GDM1 (cell line): ENCODE measurements at places on chromosomes 2 and 18.

DNA sequence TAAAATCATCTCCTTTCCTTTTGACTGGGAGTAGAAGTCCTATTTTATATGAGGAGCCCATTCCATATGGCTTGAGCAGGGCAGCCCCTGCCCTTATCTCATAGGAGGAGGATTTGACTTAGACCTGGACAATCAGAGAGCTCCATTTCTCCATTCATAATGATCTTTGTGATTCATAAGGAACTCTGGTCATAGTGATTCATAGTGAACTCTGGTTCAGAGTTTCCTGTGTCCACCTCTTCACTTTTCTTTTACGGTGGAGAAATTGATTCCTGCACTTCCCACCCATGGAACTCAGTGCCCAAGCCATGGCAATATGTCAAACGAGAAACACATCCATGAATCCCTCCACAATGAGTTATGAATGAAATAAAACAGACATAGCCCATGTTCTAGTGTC is 12.8 kb upstream of the MYO3B start:
- DNase-seq = no peak

- no peak for DNase-seq
Measured at GRCh38 chr2:16126517-16127275, 186.3 kb downstream of the MYCN start.

GRCh38 chr2:177556153-177556552 is 163.6 kb downstream of the AGPS start:
- DNase-seq = no peak

- DNase-seq = no peak
Measured at GRCh38 chr2:45836316-45836715, 184.8 kb downstream of the PRKCE start.

DNA sequence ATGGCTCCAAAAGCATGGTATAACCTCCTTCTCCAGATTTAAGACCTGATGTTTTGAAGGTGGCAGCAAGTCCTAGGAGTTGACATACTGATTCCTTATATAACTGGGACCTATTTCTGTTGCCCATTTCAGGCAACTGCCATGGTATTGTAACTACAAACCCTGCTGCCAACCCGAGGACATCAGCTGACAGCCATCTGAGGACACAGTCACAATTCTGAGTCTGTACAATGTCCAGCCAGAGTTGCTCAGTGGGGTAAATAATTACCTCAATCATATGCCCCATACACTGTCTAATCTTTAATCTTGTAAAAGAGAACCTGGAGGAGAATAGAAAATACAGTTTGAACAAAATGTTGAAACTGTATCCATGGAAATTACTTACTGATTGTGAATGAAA is 8.7 kb upstream of the GAREM2 start:
- DNase-seq = no peak

GRCh38 chr2:239302083-239302807 is 98.6 kb downstream of the HDAC4 start:
- DNase-seq = no peak

GRCh38 chr18:59011289-59011688 is 128.4 kb upstream of the SEC11C start:
- DNase-seq = no peak

- no peak for DNase-seq
Measured at GRCh38 chr18:36559149-36559857, 261.8 kb downstream of the FHOD3 start.

DNA sequence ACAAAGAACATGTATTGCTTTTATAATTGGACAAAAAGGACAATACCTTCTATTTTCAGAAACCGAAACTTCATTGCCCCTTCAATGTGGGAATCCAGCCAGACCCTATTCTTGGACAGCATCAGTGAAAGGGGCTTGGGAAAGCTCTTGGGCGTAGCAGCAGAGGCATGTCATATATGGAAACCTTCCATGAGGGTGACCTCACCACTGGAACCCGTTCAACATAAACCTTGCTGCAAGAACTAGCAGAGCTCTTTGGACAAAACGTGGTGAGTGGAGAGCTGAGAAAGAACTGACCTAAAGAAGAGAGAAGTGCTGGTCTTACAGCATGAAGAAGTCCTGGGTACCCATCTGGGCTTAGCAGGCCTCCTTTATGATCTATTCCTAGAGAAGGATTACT is 22.7 kb upstream of the ACTG2 start:
- DNase-seq = no peak

GRCh38 chr2:129698593-129698992 is 280.9 kb upstream of the RAB6C start:
- DNase-seq = no peak

DNA sequence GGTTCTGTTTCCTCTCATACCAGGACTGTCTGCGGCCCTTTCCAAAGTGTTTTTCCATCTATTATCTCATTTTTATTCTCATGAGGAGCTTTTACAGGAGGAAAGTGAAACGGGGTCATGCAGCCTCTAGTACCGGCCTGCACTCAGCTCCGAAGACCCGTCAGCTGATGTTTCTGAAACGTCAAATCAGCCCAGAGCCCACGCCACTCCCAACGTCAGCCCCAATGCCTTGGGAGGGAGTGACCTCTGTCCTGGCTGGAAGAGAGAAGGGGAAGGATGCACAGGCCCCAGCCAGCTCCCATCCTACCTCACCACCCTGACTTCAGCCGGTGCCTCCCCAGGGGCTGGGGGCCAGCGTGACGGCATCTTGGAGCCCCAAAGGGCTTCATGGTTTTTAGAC is 58.5 kb downstream of the ADCY3 start:
- DNase-seq = no peak

GRCh38 chr2:85199698-85200097 is 66.5 kb downstream of the TCF7L1 start:
- DNase-seq = no peak

DNA sequence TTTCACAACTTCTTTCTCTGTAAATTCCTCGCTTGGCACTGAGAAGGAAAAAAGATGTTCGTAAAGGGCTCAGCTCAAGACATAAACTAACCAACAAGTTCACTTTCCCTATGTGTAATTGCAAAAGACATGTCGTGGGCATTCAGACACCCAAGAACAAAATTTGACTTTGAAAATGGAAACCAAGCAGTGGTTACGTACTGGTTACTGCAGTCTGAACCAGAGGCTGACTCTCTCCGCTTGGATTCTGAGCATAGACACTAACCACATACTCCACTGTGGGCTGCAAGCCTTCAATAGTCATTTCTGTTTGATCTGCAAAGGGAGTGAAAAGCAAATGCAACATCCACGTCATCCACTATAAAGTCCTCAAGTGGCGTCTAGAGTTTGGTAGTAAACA is 53.9 kb downstream of the FN1 start:
- no peak for DNase-seq

DNA sequence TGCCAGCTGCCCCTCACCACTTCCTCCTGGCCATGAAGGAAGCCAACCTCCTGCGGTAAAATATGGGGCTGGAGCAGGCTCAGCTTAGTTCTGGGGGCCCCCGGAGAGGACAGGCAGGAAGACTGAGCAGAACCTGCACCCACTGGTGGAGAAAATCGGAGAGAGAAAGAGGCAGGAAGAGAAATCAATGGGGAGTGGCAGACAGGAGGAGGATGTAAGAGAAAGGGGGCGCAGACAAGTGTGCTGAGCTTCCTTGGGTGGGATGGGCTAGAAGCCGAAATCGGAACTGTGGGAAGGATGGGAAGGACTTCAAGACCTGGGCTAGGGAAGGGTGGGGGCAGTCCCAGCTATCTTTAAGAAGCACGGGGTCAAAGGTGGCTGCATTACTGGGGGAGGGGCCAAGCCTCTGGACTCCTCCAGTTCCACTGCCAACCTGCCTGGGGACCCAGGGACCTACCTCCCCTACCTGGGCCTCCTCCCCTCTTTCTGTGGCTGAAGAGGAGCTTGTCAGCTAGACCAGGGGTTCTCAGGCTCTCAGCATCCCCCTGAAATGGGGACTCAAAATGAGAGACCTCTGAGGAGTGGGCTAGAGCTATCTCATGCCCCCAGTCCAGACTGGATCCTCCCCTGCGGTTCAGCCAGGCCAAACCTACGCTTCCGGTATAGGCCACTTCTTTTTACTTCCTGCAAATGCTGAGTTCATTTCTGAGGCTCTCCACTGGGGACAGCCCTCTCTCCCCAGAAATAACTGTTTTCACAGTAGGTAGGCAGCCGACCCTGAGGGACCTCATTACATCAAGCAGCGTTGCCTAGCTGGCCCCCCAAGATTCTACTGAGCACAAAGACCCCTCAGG is 33.6 kb upstream of the B3GNT7 start:
- peak; percentile 80 for DNase-seq

DNA sequence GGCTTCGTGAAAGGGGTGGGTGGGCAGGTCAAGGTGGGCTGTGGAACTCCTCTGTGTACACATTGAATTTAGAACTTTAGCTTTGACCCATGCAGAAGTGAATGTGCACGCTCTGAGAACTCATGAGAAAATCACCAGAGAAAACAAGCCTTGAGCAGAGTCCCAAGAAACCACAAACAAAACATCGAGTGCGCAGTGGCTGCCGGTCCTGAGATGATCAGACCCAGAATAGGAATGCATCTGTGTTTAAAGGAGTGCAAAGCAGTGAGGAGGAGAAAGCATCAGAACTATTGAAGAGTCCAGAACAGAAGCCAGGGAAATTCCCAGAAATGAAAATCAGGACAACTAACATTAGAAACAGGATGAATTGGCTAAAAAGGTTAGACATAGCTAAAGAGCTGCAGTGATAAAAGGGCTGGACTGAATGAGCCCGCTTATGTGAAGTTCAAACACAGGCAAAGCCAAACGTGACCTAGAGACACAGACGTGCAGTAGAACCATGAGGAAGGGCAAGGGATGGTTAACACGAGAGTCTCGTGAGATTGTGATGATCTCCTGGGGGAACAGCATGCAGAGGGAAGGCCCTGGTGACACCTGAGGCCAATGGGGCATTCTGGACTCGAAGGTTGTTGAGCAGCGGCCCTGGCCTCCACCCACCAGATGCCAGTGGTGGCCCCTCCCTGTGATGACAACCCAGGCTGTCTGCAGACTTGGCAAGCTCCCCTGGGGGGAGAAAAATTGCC is 16.4 kb upstream of the TXNL4A start:
- no peak for DNase-seq

DNA sequence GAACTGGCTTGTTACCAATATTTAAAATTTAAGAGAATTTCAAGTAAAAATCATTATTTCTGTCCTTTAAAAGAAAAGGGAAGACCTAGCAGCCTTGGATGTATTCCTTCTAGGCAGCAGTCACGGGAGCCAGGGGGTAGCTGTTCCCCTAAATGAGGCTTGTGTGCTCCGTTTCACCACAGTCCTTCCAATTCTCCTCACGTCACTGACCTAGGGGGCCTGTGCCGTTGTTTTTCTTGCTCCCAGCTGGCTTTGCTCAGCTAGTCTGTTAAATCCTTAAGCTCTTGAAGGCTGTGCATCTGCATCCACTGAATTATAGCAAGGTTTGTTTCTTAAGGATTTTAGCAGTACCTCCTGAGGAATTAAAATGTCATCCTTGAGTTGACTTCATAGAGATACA is 9.9 kb downstream of the KLHL23 start:
- DNase-seq = no peak

DNA sequence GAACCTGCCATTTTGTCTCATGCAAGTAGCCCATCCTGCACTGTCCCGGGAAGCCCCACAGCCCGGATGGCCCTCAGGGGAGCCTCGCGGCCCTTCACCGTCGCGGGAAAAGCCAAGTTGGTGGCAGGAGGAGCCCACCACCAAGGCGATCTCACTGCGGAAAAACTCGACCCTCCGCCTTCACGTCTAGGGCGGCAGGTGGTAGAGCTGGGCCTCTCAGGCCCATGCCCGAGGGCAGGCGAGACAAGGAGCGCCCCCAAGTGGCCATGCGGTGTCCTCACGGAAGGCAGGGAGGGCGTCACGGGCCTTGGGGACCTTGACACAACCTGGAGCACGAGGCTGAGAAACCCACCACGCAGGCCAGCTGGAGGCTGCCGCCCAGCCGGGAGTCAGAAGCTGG is 34.8 kb upstream of the SKA1 start:
- DNase-seq = no peak

DNA sequence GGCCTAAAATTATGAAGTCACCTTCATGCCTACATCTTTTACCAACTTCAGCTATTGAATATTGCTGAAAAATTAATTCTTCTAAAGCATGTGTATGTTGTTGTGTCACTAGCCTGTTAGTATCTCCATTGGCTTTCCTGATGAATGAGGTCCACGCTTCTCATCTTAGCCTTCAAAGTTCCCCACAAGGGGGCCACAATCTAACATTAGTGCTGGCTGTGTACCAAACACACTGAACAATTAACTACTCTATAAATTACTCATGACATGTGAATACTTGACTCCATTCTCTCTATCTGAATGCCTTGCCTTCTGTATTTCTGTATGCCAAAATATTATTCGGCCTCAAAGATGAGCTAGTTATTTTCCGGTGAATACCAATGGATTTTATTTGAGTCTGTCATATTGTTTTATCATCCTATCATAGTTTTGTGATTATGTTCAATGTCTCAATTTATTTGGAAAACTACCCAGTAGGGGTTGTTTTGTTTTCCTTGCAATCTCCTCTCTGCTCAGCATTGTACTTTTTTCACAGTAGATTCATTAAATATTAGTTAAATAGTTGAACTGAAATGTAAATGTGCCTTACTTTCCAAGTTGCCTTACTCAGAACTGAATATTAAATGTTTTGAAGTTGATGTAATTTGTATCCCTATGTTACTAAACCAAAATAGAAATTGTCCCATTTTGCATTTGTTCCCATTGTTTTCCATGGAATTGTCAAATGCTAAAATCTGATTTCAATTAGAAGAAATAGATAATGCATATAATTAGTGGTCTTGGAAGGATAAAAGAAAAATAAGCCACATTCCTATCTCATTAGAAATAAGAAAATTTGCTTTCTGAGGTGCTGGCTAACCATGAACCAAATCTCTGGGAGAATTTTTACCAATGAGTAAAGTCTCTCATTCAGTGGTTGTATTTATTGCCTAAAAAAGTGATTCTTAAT is 208.4 kb upstream of the COL3A1 start:
- no peak for DNase-seq

- DNase-seq = no peak
Measured at GRCh38 chr2:50223643-50224042, 808.3 kb downstream of the NRXN1 start.

- DNase-seq = no peak
Measured at GRCh38 chr2:28011322-28011737, 120.8 kb downstream of the BABAM2 start.

DNA sequence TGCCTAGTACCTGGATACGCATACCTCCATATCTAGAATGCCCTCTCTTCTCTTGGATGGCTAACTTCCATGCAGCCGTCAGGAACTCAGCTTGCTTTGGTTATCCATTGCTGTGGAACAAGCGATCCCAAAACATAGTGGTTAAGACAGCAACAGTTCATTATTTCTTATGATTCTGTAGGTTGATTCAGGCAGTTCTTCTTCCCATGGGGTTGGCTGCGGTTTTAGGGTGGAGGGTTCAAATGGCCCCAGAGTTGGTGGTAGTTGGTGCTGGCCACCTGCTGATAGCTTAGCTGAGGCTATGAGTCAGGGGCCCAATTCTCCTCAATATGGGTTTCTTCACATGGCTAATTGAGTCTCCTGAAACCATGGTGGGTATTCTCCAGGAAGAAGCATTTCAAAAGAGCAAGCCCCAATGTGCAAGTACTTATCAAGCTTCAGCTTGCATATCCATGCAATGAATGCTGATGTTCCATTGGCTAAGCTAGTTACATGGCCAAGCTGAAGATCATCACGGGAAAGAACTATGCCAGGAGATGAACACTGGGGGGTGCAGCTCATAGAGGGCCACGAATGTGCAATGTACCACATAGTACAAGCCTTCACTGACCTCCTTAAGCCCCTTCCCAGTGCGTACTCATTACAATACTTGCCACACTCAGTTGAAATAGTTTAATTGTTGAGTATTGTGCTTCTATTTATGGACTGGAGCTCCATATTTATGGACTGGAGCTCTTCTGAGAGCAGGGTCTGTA is 10.0 kb upstream of the RHOB start:
- DNase-seq = no peak
